ENCODE measurements at places on chromosomes 11 and 22.

DNA sequence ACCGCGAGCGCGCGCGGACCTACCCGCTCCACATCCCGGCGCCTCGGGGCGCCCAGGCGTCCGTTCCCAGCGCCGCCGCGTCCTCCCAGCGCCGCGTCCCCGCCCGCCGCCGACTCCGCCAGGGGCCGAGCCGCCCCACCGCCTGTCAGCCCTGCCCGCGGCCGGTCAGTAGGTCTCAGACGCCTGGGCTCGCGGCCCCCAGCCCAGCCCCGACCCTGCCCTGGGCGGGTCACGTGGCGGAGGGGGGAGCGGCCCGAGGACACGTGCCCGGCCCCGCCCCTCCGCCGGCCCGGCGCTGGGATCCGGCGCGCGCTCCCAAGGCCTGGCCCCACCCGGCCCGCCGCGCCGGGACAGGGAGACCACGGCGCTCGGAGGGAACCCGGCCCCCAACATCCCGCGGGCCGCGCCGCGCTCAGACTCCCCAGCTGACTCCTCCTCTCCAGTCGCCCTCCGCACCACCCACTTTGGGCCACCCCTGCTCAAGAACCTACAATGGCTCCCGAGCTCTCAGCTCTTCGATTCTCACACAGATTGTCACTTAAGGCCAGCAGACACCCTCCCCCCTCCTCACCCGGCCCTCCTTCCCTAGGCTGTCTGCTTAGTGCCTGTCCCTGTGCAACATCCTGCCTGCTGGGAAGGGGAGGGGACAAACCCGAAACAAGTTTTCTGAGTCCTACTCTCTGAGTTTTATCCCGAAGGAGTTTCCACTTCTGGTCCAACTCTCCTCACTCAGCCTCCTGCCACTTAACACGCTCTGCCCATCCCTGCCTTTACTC lies at the start of gene RAB3IL1:
Gene RAB3IL1 (minus strand): TSS at position 233 of the 776 bp plus-strand sequence. CDS start 199 bp downstream, at position 34.
- DNase-seq: peak; percentile 41

GRCh38 chr11:117218133-117218915 lies 13.5 kb downstream of the PCSK7 start:
- no peak for DNase-seq

DNA sequence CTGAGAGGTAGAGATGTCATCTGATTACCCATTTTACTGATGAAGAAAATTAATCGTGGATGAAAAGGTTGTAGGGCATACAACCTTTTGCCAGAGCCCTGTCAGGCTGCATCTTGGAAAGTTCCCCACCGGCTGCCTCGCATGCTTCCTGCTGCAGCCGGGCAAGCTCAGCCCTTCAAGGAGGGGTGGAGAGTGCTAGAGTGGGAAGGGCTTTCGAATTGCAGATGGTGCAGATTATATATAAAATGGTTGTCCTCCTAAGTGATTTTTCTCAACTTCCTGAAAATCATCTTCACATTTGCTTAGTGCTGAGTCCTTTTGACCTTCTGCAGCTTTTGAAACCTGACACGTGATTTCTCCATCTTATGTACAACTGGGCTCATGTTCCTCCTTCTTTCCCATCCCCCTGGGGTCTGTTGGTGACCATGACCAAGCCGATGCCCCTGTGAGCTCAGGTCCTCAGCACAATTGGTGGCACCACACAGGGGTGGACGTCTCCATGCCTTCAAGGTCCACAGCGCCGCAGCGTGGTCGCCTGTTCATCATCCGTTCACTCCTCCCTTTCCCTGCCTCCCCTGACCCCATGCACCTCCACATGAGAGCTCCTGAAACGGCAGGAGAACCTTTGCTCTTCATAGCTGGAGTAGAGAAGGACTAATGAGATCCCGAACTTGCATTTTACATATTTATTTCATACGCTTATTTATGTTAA lies 47.6 kb upstream of the MYO18B start:
- no peak for DNase-seq

DNA sequence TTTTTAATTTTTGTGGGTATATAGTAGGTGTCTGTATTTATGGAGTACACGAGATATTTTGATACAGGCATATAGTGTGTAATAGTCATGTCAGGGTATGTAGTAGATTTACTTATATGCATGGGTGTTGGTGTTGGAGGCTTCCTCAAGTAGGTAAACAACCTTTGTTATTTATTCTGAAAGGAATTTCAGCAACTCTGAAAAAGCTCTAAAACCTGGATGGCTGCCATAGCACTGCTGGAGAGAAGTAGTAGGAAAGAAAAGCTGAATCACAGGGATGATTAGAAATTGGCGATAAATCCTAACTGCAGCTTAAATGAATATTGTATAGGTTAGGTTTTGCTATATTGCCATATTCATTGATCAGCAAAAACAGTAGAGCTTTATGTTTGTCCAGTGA lies 44.4 kb upstream of the ST14 start:
- no peak for DNase-seq

GRCh38 chr11:126257764-126258163 lies 10.9 kb downstream of the SRPRA start:
- DNase-seq: no peak

DNA sequence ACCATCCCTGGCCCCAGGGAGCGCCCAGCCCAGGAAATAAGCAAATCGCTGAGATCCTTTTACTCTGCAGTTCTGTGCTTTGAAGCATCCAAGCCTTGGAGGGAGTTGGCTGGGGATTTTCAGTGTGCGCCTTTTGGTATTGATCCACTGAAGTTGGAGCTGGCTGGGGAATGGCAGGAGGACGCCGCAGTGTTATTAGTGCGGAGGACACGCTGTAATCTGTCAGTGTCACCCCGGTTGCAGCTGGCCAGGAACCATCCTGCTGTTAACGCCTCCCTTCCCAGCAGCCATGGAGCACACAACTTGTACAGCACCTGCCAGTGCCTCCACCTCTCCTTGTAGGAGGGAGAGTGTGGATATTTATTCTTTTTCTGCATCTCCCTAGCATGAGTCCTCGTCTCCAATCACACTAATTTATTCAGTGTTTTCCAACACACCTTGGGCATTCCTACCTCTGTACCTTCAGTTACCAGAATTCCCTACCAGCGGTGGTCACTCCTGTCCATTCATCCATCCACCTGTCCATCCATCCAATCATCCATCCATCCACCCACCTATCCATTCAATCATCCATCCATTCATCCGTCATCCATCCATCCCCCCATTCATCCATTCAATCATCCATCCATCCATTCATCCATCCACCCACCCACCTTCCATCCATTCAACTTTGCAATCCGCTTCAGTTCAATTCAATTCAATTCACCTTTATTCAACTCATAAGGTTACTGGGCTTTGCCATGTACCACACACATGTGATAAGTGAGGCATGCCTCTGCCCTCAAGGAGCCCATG lies 21.9 kb upstream of the EIF3D start:
- no peak for DNase-seq

- no peak for DNase-seq
Measured at GRCh38 chr22:35734517-35734827, 16.8 kb downstream of the APOL5 start.

GRCh38 chr11:22920939-22921565 lies 60.8 kb upstream of the CCDC179 start:
- peak; percentile 63 for DNase-seq

GRCh38 chr11:88293931-88294330 lies 43.6 kb downstream of the CTSC start:
- no peak for DNase-seq

DNA sequence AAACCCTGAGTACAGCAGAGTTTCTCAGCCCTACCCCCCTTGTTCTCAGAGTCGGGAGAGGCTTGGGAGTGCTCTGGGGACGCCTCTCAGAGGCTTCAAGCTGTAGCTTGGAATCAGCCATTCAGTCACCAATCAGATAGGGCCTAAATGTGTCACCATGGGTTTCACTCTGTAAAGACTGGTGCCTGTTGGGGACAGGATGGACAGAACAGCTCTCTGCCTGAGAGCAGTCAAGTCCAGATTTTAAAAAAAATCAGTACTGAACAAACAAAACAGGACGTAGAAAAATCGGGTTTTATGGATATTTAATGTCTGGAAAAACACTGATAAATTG lies 1.3 kb downstream of the FADD start:
- no peak for DNase-seq

DNA sequence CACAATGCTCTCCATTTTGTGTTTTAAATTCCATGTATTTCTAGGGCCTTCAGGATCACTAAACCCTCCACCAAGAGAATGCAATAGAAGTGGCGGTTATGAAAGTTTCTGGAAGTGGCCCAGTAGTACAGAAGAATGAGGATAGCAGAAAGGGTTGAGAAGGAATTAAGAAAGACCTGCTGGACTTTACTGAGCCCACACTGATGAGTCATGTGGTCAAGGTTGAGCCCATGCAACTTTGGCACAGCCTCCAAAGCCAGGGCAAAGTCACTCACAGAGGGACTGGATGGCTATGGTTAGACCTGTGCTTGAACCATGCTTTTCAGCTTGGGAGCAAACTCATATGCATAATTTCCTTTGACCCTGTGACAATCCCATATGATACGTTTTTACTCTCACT lies 102.9 kb upstream of the PLET1 start:
- DNase-seq: no peak

- DNase-seq: peak; percentile 5
Measured at GRCh38 chr11:65446446-65447277, 24.1 kb downstream of the NEAT1 start.

DNA sequence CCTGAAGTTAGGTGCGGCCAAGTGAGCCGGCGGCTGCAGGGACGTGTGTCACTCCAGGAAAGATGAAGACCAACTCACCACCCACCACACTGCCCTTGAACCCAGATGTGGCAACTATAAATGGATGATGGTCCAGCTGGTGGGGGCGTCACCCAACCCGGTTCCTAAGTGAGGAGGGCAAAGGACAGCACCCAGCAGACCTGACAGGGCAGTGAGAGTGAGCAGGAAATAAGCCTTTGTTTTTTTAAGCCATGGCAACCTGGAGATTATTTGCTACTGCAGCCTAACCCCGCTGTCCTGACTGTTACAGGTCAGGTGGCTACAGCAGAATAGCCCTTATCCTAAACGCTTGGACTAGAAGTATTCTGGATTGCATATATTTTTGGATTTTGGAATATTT lies 228.9 kb downstream of the CTTN start:
- DNase-seq: no peak

GRCh38 chr11:132999516-132999915 lies 532.8 kb downstream of the OPCML start:
- no peak for DNase-seq

- peak; percentile 95 for DNase-seq
Measured at GRCh38 chr11:124961972-124962609, 8.1 kb downstream of the CCDC15 start.

GRCh38 chr22:26471522-26471921 lies 12.1 kb downstream of the HPS4 start:
- no peak for DNase-seq

DNA sequence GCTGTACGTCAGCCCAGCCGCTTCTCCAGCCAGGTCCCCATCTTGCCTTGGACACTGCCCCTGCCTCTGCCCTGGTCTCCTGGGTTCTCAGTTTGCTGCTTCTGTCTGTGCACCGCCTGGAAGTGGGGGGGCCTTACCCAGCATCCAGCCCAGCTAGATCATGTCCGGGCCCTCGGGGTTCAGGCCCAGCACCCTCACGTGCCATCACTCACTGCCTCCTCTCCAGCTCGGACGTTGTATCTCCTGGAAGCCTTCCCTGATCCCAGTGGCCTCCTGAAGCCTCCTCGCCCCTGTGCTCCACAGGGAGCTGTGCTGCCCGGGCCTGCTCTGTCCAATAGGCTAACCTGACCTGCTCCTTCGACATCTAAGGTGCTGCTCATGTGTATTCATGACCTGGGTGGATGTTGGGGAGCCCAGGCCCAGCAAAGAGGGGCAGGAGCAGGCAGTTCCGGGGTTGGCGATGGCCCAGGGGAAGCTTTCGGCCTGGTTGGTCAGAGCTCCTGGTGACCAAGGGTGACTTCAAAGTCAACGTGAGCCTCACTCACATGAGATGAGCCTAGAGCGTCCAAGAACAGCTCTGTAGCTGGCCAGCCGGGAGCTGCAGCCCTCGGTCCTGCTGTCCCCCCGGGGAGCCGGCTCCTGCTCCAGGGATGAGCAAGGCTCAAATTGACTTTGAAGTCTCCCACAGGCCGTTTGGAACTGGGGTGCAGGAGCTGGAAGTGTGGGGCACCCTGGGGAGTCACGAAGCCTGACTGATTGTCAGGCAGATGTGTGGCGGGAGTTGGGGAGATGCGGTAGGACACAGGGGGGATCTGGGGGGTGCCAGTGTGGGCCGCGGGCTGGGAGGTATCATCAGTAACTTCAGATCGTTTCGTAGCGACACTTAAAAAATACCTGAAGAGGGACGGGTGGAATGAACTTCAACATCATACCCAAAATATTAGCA lies 5.2 kb upstream of the ASCL2 start:
- no peak for DNase-seq

- peak; percentile 91 for DNase-seq
Measured at GRCh38 chr11:117071344-117071787, 26.9 kb downstream of the SIK3 start.

DNA sequence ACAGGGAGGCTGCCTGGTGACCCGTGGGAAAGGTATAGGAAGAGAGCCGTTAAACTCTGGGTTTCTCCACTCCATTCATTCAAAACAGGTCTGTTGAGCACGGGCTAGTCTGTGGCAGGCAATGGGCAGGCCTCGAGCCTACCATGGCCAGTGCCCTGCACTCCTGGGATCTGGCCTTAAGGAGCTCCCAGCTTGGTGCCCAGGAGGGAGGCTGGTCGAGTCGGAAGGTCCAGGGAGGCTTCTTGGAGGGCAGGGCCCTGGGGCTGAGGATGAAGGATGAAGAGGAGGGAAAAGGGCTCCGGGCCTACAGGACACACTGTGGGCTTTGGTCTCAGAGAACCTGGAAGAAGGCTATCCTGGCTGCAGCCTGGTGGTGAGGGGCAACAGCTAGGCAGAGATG lies 41.9 kb upstream of the MN1 start:
- DNase-seq: no peak

Data from pons (tissue), 1 donor.